Testis (tissue), 5 donors: ENCODE measurements at places on chromosomes 11 and 22.

DNA sequence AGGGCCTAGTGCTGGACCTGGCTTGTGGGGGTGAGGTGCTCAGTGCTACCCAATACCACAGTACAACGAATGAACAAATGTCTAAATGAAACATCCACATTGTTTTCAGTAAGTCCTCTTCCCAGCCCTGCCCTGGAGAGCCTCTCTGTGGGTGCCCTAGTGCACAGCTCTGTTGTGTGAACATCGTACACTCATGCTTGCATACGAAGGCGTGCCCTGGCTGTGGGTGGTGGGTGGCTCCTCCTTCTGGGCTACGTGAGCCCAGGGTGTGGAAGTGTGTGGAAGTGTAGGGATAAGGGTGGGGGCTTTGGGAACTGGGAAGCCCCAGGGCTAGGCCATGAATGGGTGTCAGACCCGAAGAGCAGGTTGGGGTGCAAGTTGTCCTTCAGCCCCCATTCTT is 592 bp upstream of the NLRX1 start:
- no peak for DNase-seq

GRCh38 chr11:2343502-2343901 is 33.6 kb upstream of the CD81 start:
- DNase-seq = no peak

DNA sequence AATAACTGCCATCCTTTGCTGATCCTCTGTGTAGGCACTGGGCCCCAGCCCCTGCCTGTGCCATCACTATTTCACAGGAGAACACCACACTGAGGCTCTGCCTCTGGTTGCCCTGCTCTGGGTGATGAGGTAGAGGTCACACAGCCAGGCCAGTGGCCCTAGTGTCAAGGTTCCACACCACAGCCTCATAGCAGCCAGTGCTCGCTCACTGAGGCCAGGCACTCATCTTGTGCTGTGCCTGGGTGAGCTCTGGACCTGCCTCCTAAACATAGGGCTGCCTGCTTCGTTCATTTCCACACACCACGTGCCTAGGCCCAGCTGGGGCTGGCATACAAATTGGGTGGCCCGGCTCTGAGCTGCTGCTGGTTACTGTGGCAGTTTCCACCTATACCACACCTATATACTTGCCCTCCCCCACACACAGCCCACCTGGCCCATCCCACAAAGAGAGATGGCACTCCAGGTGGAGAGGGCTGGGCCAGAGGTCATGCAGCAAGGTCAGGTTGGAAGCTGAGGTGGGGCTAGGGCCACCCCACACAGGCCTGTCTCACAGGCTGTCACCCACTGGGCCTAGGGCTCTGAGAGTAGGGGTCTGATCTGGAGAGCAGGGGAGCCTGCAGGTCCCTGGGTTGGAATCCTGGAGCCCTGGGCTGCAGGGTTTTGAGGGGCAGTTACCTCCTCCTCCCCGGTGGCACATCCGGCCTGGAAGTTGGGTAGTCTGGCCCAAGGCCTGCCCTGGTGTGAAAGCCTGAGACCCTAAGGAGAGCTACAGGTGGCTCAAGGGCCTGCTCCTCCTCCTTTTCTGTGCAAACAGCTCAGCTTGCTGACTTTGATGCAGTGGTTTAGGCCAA is 11.2 kb downstream of the KCNQ1OT1 start:
- no peak for DNase-seq

- DNase-seq = no peak
These were observed 386.5 kb downstream of the SOX6 start for GRCh38 chr11:15969701-15970329.

DNA sequence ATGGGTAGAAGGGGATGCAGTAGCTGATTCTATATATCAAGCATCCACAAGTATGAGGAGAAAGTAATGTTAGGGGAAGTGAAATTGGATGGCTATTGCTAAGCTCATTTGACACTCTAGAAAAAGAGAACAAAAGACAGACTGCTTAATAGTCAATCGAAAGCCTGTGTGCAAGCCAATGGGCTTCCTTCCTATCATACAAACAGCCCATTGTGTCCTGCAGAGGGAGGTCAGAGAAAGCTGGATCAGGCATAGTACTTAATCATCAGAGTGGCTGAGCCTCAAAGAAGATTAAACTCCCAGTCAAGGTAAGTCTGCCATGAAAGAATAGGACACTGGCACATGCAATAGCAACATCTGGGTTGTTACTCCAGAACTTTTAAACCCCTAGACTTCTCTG is 50.9 kb upstream of the PGR start:
- DNase-seq = no peak

- DNase-seq = no peak
These were observed at the start of gene OR10G4 for GRCh38 chr11:124012697-124013096. TSS of gene OR10G4 (plus strand) at chr11:124012997. CDS start at chr11:124015575, 2,578 bp downstream.

DNA sequence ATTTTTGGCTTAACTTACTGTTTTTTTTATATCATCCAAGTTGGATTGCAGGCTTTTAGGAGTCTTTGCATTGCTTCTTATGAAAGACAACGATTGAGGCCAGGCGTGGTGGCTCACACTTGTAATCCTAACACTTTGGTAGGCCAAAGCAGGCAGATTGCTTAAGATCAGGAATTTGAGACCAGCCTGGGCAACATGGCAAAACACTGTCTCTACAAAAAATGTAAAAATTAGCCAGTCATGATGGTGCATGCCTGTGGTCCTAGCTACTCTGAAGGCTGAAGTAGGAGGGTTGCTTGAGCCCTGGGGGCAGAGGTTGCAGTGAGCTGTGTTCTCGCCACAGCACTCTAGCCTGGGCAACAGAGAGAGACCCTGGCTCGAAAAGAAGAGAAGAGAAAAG is 56.6 kb downstream of the BID start:
- DNase-seq = no peak

GRCh38 chr11:11170352-11171084 is 182.5 kb downstream of the CSNK2A3 start:
- no peak for DNase-seq

DNA sequence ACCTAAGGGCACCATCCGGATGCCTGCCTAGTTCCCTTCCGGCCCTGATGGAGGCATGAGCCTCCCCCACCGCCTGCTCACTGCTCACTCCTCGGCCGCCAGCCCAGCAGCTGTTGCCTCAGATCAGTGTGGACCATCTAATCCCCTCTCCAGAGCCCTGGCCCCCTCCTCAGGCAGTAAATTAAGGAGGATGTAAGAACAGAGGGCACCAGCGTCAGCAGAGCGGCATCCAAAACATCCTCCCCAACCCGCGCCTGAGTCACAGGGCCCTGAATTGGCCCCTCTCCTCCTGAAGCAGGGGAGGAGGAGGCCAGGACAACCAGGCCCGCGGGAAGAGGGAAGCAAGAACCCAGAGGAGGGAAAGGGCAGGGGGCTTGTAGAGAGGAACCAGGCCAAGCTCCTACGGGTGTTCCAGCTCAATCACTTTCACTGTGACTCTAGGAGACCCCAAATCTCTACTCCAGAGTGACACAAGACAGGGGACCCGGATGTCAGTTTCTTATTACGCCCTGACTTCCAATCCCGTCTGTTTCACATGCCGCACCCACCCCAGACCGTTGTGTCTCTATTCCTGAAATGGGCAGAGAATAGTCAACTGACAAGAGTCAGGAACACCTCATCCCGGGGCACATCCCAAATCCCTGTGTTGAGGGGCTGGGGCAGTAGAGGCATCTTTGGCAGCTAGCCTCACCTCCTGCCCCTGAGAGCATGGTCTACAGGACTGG is 31.3 kb upstream of the MYOD1 start:
- no peak for DNase-seq
